ENCODE measurements at places on chromosomes 2 and 18.

- no peak for DNase-seq
Observed at GRCh38 chr2:79071078-79071477, 16.7 kb downstream of the REG1B start.

- DNase-seq, result no peak
Observed at GRCh38 chr2:239790721-239791120, 234.4 kb downstream of the NDUFA10 start.

GRCh38 chr2:233768076-233768475 is 8.0 kb downstream of the UGT1A1 start:
- DNase-seq, result no peak

DNA sequence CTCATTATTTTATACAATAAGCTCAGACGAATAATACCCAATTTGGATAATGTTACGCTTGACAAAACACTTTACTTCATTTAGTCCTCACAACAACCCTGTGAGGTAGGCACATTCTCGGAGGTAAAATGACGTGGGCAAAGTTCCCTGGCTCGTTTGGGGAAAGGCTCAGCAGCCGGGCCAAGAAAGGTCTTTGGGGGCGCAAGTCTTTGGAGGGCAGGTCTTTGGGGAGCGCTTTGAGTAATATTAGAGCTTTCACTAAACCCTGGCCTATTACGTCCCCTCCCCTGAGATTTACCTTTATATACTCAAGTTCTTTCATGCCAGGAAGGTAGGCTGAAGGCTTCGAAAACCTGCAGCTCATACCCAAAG is 427 bp downstream of the RBKS start:
- no peak for DNase-seq

GRCh38 chr2:97646977-97647376 is 1.1 kb downstream of the COX5B start:
- DNase-seq, result no peak

DNA sequence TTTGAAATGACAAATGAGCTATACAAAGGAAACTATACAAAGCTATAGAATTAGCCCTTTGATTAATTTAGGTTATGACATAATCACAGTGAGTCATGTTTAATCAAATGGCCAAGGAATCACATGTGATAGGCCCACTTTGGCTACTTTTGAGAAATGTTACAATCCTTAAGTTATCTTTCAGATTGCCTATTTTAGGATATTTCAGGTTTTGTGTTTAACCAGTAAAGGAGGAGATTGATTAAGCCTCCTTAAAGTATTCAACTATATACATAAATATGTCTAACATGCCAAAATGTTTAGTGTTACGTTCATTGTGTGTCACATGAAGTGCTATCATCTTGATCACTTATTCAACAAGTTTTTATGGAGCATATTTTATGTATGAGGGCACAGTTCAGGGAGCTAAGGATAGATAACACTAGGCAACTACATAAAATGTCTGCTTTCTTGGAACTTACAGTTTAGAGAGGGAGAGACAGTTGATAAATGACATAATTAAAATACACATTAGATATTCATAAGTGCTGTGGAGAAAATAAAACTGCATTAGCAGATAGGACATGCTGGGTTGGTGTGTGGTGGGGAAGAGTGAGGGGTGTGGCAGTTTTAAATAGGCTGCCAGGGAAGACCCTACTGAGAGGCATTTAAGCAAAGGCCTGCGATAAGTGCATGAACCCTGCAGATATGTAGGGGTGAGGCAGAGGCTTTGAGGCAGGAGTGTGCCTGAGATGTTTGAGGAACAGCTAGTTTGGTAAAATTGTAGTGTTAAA is 77.2 kb downstream of the LTBP1 start:
- no peak for DNase-seq

- DNase-seq, result no peak
Observed at GRCh38 chr2:127619877-127620705, 25.9 kb upstream of the GPR17 start.

DNA sequence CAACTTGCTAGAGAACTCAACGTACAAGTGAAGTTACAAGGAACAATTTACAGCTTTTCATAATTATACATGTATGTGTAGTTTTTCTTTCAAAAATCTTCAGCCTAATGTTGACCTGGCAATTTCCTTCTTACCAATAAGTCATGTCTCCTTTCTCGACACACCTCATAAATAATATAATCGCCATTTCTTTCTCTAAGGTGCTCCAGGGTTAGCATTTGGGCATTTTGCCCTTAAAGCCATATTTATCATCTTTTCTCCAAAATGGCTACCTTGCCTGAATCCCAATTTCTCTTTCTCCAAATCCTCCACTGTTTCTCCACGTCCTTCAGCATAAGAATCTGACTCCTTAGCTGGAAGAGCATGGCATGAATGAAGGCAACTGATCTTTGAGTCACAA is 50.3 kb upstream of the RAB27B start:
- no peak for DNase-seq

DNA sequence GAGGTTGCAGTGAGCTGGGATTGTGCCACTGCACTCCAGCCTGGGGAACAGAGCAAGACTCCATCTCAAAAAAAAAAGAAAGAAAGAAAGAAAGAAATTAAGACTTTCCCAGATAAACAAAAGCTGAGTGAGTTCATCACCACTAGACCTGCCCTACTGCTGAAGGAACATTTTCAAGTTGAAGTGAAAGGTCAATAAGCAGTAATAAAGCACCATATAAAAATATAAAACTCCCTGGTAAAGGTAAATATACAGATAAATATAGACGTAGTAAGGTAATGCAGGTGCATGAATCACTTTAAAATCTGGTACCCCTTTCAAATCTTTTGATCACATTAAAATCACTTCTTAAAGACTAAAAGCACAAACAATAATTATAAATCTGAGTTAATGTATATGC is 42.6 kb downstream of the UNC50 start:
- DNase-seq, result no peak

DNA sequence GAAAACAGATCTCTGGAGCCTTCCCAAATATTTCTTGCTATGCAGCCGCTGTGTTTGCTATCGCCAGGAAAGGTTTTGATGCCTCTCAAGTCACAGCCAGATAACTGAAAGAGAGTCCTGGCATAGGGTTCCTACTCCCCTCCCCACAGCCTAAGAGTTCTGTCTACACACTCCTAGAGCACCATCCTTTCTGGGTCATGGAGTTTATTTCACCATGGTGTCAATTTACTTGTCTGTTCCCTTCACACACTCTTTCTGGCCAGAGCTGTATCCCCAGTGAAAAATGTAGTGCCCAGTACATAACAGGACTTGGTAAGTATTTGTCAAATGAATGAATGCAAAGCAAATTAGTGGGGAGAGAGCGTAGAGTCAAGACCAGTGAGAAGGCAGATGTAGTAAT is 185.3 kb downstream of the HAUS1 start:
- no peak for DNase-seq

- no peak for DNase-seq
Observed at GRCh38 chr2:68320118-68320641, 431 bp upstream of the CNRIP1 start.

- DNase-seq, result no peak
Observed at GRCh38 chr2:172107690-172108586, 5.2 kb upstream of the DLX2 start.

GRCh38 chr2:188292348-188293239 is 920 bp downstream of the GULP1 start:
- DNase-seq, result no peak

GRCh38 chr2:17869128-17869527 is 9.3 kb upstream of the KCNS3 start:
- no peak for DNase-seq

- no peak for DNase-seq
Observed at GRCh38 chr2:120609826-120610395, 125.8 kb upstream of the GLI2 start.

DNA sequence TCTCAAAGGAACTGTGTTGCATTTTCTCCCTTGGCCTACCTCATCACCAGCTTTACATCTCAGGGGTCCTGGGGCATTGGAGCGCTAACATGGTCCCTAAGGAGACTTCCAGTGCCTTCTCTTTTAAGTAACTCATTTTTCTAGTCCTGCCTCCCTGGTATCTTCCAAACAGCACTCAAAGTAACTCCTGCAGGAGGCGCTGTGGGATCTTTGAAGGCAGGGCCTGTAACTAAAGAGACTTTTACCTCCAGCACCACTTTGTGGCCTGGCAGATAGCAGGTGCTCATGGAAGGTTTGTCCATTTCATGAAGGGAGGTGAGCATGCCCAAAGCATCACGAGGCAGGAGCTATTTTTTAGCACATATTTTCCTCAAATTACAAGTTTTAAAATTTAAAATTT is 411.0 kb upstream of the GYPC start:
- DNase-seq, result no peak

DNA sequence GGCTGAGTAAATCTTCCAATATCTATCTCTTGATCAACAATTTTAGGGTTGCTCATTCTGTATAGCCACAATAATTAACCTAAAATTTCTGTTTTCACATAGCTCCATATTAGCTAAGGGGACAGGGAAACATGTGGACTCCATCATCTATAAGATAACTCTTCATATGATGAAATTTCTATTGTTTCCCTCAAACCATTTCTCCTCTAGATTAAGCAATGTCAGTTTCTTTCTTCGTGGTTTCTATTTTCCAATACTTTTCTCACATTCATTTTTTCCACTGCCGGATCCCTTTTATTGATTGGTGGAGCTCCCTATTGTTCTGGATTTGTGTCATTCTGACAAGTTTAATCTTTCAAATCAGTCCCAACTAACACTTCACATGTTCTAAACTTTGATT is 1221.3 kb upstream of the ZEB2 start:
- DNase-seq, result no peak

DNA sequence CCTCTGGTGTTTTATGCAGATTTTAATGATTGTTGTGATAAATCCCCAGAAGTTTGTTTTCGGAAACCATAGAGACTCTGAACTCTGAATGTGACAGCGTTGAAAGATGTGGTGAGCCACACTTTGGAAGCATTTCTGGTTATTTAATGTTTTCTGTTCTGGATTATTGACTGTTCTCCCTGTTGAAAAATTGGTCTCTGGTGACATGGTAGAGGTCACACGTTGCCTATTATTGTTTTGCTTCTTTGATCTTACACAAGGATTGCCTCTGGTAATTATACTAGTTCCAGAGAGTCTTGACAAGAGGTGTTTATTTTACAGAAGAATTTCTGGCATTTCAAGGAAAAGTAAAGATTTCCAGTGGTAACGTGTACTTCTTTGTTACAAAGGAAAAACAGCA is 127.1 kb downstream of the GREB1L start:
- DNase-seq, result no peak

- DNase-seq, result no peak
Observed at GRCh38 chr2:29262681-29263260, 147.6 kb downstream of the CLIP4 start.

DNA sequence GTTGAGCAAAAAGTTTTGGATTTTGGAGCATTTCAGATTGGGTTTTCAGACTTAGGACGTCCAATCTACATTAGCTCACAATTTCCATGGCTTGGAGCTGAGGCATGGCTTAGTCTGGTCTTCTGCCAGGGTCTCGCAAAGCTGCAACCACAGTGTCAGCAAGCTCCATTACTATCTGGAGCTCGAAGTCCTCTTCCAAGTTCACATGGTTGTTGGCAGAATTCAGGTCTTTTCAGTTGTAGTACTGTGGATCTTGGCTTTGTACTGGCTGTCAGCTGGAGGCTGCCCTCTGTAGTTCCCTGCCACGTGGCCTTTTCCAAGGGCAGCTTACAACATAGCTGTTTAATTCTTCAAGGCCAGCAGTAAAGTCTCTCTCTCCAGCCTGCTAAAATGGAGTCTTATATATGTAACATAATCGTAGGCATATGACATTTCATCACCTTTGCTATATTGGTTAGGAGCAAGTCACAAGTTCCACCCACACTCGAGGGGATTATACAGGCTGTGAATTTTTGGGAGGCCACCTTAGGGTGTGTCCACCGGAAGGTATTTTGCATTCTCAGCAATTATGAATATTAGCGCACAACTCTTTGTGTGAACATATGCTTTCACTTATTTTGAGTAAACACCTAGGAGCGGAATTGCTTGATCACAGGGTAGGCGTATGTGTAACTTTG is 41.5 kb upstream of the EPC2 start:
- DNase-seq, result no peak

- no peak for DNase-seq
Observed at GRCh38 chr2:156437272-156437930, 1.2 kb downstream of the GPD2 start.

DNA sequence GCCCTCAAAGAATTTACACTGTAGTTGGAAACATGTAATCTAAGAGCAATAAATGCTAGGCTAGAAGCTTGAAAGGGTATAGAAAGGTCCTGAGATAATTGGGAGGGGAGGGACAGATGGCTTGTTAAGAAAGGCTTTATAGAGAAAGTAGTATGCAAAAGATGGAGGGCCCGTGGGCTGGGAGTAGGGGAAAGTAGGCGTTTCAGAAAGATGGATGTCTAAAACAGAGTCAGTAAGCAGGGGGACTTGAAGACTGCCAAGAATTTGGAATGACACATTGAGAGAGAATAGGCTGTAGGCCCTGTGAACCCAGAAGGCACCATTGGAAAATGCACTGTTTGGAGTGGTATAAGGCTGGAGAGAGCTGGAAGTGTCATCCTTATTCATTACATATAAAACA is 822 bp downstream of the PSMG2 start:
- no peak for DNase-seq

- no peak for DNase-seq
Observed at GRCh38 chr2:156309167-156309566, 23.4 kb downstream of the NR4A2 start.

DNA sequence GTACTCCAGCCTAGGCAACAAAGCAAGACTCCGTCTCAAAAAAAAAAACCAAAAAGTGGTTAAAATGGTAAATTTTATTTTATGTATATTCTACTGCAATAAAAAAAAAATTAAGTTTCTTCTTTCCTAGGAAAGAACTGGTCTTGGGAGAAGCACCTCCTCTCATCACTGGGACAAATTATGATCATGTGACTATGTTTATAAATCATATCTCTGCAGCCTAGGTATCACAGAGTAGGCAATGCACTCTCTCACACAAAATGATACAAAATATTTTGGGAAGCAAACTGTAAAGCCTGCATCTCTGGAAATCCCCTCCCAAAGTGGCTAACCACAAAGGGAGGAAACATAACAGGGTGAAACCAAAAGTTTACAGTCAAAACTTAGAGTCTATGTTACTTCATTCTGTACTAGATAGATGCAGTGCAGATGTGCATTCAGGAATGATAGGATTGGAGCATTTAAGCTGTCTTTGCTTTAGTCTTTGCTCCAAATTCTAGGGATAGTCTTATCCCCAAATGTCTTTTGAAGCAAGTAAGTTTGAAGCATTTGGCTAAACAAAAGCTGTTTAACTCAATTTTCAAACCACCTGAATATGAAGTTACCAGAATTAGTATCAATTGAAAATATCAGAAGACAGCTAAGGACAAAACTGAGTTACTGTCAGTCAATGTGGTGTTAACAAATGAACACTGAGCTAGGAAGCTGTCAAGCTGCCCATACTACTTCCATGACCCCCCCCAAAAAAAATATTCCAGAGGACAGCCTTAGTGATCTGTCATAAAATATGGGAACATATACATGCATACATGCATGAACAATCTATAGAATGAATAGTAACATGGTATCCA is 21.1 kb upstream of the MALT1 start:
- DNase-seq, result no peak

GRCh38 chr2:237096911-237097310 is 11.2 kb downstream of the COPS8 start:
- DNase-seq, result no peak

GRCh38 chr18:3170441-3171161 is 49.2 kb downstream of the MYOM1 start:
- DNase-seq, result no peak
